NCI-H774 (cell line): ENCODE measurements at places on chromosomes 5 and 9.

- no peak for DNase-seq
Observed at GRCh38 chr9:87062746-87063145, 115.4 kb upstream of the GAS1 start.

DNA sequence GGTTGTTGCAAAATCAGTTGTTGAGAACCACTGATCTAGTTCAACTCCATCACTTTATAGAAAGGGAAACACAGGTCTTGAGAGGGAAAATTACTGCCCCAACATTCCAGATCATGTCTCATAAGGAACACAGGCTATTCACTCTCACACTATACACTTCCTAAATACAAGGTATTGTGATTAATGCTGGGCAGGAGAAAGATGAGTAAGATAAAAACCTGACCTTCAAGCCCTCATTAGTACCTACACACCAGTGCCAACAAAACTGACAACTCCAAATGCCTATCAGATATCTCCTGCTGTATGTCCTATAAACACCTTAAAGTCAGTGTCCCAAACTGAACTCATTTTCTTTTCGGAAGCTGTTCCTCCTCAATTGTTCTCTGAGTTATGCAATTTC, 8.2 kb downstream of the GNE start:
- DNase-seq, result no peak

DNA sequence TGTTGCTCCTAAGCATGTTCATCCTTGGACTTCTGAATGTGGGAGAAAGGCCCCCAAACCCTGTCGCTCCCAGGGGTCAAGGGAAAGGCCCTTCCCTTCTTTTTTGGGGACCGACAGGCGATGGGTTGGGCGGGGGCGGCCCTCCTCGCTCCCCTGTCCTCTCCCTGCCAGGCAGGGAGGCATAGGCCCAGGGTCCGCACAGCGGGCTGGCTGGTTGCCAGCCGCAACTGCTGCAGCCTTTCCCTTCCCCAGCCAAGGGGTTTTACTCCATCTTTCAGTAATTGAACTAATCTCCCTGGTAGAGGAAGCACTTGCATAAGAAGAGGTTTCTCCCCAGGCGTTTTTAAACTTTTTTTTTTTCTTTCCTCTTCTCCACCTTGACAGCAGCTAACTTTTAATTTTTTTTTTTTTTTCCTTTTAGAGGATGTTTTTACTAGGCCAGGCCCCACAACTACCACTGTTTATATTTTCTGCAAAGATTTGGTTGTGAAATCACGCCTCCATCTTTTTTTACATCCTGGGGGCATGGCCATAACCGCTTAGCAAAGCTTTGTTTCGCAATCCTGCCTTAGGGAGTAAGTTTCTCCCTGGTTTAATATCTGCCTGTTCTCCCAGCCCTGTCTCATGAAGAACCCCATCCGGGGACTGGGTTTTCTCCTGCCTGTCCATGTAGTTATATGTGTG, 216.9 kb upstream of the ZNF608 start:
- no peak for DNase-seq

GRCh38 chr5:10671041-10672008, 89.7 kb downstream of the DAP start:
- DNase-seq, result no peak

DNA sequence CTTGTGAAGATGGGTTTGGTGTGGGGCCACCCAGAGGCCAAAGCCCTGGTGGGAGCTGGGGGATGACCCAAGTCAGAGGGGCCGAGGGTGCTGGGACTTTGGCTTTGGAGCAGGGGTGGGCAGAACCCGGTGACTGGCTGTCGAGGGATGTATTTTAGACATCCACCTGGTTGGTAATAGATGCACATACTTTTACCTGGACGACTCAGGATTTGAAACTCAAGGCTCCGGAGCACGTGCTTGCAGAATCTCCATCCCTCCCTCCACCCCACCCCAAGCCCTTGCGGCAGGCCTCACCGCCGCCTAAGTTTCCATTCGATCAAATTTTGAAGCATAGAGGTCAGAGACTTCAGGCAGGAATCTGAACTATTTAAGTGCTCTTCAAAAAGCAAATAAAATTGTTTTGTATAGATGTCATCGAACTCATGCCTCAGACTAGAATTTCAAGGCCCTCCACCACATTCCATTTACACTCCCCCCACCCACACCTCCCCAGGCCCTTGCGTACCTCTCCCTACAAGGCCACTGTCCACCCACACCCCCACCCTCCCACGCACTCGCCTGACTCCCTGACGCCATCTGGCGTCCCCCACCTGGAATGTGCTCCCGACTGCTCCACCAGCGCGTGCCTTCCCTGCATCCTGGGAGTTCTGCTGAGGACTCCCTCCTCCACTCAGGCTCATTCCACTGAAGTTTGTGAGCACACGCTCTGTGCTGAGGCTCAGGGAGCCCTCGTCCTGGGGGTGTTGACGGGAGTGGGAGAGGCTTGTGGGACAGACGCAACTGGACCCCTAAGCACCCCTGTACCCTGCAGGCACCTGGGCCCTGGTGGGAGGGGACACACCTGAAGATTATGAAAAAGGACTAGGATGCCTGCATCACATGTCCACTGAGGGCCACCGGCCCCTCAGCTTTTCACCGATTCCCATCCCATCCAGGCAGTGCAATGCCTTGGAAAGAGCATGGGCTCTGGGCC, 56.4 kb upstream of the RPL26L1 start:
- no peak for DNase-seq

DNA sequence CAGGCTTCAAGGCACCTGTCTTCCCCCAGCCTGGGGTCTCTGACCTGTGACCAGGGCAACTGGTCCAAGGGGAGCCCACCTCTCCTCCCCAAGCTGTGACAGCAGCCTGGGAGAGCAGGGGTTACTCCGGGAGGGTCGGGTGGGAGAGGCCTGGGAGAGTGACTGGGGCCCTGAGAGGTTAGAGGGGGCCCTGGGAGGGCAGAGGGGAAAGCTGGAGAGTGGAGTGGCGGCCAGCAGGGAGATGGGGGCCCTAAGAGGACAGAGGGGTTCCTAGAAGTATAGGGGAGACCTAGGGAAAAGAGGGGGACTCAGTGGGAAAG, 302 bp downstream of the LCN9 start:
- no peak for DNase-seq

DNA sequence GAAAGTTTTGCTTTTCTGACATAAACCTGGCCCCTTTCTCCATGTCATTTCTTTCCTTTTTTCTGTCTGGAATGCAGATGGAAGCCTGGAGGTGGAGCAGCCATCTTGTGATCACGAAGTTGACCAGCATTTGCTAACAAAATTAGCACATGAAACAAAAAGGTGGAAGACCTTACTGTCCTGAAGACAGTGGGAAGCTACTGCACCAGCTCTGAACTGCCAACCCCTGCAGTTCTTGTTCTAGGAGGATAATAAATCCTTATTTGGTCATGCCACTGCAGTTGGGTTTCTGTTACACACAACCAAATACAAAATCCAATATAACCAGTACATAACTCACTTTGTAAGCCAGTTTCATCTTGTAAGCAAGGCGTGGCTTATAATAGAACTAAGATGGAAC, 249.4 kb upstream of the TBCA start:
- no peak for DNase-seq

- no peak for DNase-seq
Observed at GRCh38 chr9:129567842-129568559, 52.9 kb downstream of the C9orf50 start.

- no peak for DNase-seq
Observed at GRCh38 chr9:35193762-35194161, 32.0 kb downstream of the UNC13B start.

GRCh38 chr9:95494416-95495371, 22.1 kb downstream of the PTCH1 start:
- DNase-seq, result peak; percentile 75

GRCh38 chr9:99818500-99818899, 3.2 kb upstream of the NR4A3 start:
- no peak for DNase-seq

DNA sequence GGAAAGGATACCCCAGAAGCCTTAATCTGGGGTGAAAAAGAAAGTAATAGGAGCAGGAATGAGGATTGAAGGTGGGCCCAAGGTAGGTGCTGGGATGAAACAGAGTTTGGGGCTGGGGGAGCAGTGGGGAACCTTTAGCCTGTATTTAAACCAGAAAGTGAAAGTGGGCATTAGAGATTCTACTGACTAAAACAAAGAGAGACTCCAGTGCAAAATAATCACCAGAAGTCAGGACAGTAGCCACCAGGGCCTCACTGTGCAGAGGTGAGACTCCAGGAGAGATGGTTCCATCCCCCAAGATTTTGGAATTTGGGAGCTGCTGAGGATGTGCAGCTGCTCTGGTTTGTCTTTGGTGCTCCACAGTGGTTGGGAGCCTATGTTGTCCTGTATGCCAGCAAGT, 13.1 kb downstream of the DNAJB5 start:
- DNase-seq, result no peak

GRCh38 chr5:9387879-9388278, 158.0 kb downstream of the SEMA5A start:
- DNase-seq, result no peak

GRCh38 chr5:143170977-143171376, 232.5 kb downstream of the NR3C1 start:
- no peak for DNase-seq

DNA sequence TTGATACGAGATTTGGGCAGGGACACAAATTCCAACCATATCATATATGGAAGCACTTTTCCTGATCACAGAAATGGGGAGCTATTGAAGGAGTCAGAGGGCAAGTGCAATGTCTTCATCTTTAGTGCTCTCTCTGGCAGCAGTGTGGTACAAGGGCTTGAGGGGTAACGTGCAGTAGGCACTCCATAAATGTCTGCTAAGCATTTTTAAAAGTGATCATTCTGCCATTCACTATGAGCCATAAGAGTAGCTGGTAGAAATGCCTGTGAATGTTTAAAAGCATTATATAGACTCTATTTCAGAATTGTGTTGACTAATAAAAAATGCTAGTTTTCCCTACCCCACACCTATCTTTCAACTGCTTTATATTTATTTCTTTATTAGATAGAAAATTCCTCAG, 61.1 kb upstream of the DHFR start:
- no peak for DNase-seq

DNA sequence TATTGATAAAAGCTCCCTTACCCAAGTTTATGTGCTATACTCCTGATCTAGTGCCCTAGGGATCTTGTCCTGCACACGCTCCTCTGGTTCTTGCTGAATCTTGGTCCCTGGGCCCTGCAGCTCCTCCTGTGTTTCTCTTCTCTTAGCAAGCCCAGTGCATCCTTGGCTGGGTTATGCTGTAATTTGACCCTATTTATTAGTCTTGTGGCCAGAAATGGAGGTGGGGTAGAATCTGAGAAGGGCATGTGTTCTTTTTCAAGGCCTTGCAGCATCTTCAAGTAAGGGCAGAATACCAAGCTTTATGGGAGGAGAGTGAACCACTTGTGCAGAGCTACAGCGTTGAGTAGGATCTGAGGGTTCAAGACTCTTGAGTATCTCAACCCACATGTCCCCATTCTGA, 366.8 kb downstream of the FAM170A start:
- DNase-seq, result no peak

- no peak for DNase-seq
Observed at GRCh38 chr9:85743275-85744128, 1.7 kb upstream of the AGTPBP1 start.

GRCh38 chr9:98960409-98960808, 16.7 kb downstream of the COL15A1 start:
- no peak for DNase-seq

DNA sequence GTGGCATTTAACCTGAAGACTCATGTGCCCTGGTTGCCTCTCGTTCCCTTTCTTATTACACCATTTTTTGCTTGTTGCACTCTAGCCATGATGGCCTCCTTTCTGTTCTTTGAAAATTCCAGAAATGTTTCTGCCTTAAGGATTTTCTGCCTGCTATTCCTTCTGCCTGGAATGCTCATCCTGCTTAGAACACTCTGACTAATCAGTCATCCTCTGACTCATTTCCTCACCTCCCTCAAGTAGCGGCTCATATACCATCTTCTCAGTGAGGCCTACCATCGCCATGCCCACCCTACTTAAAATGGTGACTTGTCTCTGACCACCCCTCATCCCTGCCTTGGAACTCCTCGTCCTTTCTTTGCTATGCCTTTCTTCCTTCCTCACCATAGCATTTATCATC, 68.8 kb downstream of the KIF4B start:
- no peak for DNase-seq

DNA sequence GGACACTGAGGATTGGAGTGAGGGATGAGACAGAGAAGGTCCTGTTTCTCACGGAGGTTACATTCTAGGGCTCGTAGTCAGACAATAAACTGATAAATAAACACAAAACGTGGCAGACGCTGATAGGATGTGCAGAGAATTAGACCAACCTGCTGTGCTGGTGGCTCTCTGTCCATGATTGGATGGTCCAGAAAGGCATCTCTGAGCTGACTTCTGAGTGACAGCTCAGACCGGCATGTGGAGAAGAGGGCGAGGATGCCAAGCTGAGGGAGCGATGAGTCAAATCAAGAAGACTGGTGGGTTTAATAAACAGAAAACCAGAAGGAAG, 132.3 kb upstream of the TAF11L2 start:
- peak; percentile 83 for DNase-seq

- DNase-seq, result no peak
Observed at GRCh38 chr5:1776831-1777230, 22.8 kb downstream of the MRPL36 start.

- no peak for DNase-seq
Observed at GRCh38 chr9:116632990-116633838, 53.9 kb upstream of the TRIM32 start.

GRCh38 chr9:91193658-91194391, 167.9 kb downstream of the AUH start:
- DNase-seq, result peak; percentile 19

DNA sequence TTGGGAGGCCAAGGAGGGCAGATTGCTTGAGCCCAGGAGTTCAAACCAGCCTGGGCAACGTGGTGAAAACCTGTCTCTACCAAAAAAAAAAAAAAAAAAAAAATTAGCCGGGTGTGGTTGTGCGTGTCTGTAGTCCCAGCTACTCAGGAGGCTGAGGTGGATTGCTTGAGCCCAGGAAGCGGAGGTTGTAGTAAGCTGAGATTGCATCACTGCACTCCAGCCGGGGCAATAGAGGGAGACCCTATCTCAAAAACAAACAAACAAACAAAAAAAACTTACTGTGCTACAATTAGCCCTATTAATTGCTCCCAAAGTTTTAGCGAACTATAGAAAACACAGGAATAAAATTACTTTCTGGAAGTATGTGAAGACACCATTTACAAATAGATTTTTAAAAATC, 67.6 kb downstream of the ANKHD1 start:
- no peak for DNase-seq

GRCh38 chr5:2906302-2907090, 155.0 kb upstream of the IRX2 start:
- no peak for DNase-seq

GRCh38 chr5:61371474-61371873, 39.4 kb downstream of the ZSWIM6 start:
- no peak for DNase-seq

- DNase-seq, result no peak
Observed at GRCh38 chr5:150570333-150570732, 62.4 kb downstream of the NDST1 start.

- DNase-seq, result no peak
Observed at GRCh38 chr5:103690676-103691075, 128.1 kb upstream of the NUDT12 start.

DNA sequence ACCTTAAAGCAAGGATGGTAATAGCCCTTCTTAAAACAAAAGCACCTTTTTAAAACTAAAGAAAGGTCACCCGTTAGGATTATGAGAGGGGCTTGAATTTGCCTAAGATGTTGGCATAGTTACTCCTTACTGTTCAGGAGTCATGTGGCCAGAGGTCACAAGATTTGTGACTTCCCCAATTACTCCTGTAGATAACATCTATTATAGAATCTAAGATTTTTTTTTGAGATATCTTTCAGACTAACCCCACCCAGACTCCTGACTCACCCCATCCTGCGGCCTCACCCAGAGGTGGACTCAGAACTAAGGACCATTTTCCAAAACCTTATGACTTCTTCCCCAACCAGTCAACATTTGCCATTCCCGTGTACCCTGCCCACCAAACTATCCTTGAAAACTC, 2.4 kb downstream of the CD180 start:
- no peak for DNase-seq
